ENCODE measurements at places on chromosomes 2 and 18. TPM values are rescaled to one million over a fixed set of nuclear protein-coding genes. Genes with fewer than 3 reads are reported as not detected.

Gene AQP4
- total RNA-seq, result not detected

Gene MYCN
- total RNA-seq, result 0.21 TPM

Gene SCYGR2
- not detected for total RNA-seq

Gene GDF7
- not detected for total RNA-seq

Gene TUBA3E
- total RNA-seq, result not detected

Gene CYS1
- 0.76 TPM for total RNA-seq

Gene TEKT4
- not detected for total RNA-seq

Gene ELOA2
- not detected for total RNA-seq

Gene CD226
- total RNA-seq, result 45.9 TPM

GRCh38 chr2:189521699-189522434, 58.7 kb downstream of the SLC40A1 start:
- DNase-seq, result no peak

GRCh38 chr2:207937253-207937652, 88.1 kb downstream of the PLEKHM3 start:
- DNase-seq, result no peak

DNA sequence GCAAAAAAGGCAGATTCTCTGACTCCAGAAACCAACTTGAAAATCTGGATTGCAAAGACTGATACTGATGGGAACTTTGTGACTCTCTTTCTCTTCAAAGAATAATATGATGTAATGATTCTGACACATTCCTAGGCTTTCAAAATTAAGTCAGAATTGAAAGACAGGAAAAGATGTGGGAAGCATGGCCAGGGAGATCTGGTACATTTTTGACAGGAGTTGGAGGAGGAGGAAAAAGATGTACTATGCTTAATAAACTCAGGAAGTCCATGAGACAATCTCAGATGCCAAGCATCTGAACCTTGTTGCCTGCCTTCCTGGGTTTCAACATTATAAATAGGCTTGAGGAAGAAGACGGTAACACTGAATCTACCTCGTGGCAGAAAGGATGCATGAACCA, 34.2 kb downstream of the KLF7 start:
- no peak for DNase-seq

GRCh38 chr2:241804326-241805229, 4.4 kb upstream of the NEU4 start:
- no peak for DNase-seq

GRCh38 chr2:144350151-144350802, 169.6 kb downstream of the ZEB2 start:
- no peak for DNase-seq

- DNase-seq, result no peak
These were observed 472.4 kb upstream of the SPHKAP start for GRCh38 chr2:228653884-228654283.

GRCh38 chr18:25067275-25068025, 284.5 kb downstream of the ZNF521 start:
- no peak for DNase-seq

DNA sequence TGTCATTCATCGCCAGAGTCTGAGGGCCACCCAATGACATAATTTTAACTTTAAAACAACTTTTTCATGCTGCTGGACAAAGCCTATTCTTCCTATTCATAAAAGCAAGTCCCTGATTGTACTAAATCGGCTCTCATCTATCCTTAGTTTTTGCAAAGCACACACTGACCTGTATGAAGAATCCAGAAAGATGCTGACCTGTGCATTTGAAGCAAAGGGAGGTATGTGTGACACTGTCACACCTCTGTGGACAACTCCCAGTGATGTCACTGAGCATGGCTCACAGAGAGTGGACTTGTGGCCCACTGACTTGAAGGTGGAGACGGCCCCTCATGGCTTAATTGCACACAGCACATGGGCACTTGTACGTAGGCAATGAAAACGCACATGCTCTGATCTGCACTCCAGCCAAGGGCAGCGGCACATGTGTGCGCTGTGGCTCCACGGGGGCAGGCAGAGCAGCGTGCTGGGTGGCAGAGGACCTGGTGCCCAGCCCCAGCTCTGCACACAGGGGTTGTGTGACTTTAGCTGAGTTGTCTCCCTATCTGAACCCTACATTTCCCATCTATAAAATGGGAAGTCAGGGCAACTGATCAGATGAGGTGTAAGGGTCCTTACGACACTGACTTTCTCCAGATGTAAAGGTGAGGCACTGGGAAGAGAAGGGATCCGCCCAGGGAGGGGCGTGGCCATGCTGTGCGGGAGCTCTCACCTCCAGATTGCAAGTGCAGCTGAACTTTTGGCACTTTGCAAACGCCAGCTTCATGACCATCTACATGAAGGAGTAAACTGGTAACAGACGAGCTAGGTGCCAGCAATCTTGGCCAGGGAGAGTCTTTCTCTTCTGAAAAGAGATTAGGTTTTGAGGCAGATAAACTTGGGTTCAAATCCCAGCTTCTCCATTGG, 14.3 kb upstream of the ODC1 start:
- no peak for DNase-seq

GRCh38 chr2:134722728-134723127, 3.9 kb upstream of the TMEM163 start:
- no peak for DNase-seq

GRCh38 chr2:233867993-233868532, at the start of gene MSL3B:
MSL3B (minus strand) TSS chr2:233868386.
- DNase-seq, result peak; percentile 48

DNA sequence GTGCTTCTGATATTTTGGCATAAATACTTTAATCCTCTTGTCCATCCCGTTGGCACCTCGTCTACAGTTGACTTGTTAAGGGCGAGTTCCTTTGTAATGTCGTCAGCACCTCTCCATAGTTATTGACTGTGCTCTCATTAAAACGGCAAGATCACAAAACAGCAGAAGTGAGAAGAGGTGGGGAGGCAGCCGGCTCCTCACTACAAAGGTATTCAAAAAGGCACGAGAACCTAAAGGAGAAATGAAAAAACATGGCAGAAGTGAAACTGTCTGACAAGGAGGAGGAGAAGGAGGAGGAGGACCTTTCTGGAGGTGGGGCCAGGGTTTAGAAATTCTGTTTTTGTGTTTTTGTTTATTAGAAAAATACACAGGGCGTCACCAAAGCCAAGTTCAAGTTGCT, 235.6 kb downstream of the BCL11A start:
- DNase-seq, result no peak

- DNase-seq, result peak; percentile 16
These were observed 239.8 kb downstream of the HAUS1 start for GRCh38 chr18:46343931-46344372.

DNA sequence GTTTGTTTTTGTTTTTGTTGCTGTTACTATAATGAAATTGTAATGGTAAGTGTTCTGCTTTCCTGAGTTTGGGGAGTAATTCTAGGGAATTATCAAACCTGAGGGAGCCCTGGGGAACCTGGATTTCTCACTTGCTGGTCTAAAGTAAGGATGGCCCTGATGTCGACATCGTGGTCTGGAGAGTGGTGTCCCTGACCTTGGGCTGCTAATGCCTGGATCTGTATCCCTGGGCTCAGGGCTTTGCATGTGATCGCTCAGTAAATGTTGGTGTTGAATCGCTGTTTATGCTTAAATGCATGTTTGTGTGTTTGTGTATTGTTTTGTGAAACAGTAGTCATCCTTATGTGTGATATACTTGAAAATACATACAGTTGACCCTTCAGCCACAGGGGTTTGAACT, 6.1 kb downstream of the ACP1 start:
- no peak for DNase-seq

DNA sequence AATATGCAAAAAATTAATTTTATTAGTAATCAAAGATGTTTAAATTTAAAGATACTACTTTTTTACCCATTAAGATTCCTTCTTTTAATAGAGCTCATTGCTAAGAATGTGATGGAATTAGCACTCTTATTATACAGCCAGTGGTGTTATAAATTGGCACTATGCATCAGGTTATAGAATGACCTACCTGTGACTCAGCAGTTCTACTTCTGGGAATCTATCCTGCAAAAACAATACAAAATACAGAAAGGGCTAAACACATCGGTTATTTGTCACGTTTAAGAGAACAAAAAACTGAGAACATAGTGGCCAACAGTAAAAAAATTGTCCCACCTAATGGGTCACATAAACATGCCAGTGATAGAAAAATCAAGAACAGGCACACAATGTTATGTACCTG, 9.4 kb upstream of the ADD2 start:
- DNase-seq, result no peak

- no peak for DNase-seq
These were observed 475.8 kb downstream of the TXNL1 start for GRCh38 chr18:56162311-56163265.

GRCh38 chr2:3309496-3310355, 67.9 kb downstream of the EIPR1 start:
- DNase-seq, result no peak

DNA sequence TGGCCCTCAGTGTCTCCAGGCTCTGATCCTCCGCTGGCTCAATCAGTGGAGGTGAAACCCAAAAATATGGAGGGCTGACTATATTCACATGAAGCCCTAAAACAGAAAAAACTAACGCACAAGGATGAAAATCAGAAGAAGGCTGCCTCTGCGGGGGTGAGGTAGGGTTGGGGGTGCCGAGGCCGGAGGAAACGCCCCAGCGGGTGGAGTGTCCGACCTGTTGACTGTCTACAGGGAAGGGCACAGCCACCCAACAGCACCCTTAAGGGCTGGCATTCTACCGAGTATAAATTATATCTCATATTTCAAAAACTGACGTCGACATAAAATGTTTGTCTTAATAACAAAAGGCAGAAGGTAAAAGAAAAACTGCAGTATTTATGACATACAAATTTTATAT, 223.5 kb downstream of the HDAC4 start:
- no peak for DNase-seq

DNA sequence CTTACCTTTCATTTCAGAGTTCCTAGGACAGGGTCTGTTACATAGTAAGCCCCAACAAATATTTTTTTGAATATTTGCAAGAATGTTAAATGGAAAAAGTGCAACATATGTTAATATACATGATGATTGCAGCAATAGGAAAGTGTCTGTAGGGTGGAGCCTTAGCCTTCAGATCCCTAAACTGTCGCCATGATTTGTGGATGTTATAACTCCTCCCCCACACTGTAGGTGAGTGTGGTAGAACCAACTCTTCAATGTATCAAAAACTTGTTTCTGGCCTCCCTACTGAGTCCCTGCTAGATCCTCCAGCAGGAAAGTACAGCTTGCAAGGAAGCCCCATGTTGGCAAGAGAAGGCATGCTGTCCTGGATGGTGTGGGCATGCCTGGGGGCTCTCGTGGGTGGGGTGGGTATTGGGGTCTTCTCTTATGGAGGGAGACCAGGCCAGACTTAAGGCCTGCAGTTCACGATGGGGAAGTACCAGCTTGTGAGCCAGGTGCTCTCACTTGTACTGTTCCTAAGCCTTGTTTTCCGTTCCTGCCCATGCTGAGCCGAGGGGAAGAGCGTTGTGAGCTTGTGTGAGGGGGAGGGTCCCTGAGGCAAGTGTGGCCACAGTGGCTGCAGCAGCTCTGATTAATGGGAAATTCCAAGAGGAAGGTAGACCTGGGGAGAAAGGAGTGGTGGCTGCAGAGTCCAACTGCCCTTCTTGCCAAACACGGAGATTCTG, 11.4 kb downstream of the FHOD3 start:
- no peak for DNase-seq

DNA sequence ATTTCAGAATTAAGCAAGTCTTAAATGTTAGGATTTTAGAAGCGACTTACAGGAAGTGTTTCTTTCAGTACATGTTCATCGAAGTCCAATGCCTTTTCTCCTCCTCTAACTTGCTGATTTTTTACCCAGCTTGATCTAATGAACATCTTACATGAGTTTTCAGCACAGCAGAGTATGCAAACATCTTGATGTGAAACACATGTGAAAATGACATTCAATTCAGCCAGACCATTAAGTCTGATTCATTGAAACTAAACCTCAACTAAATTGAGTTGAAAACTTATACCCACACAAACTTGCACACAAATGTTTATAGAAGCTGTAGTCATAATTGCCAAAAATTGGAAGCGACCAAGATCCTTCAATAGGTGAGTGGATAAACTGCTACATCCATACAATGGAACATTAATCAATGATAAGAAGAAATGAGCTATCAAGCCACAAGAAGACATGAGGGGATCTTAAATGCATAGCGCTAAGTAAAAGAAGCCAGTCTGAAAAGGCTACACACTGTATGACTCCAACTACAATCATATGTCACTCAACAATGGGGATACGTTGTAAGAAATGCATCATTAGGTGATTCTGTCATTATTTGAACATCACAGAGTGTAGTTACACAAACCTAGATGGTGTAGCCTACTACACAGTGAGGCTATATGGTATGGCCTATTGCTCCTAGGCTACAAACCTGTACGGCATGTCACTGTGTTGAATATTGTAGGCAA, 18.5 kb downstream of the PSTPIP2 start:
- DNase-seq, result no peak

Measured in naive thymus-derived CD4-positive, alpha-beta T cell (primary cell).